Activated T-cell treated with anti-CD3 and anti-CD28 coated beads for 1 hour (primary cell): ENCODE measurements at places on chromosomes 13 and 19.

DNA sequence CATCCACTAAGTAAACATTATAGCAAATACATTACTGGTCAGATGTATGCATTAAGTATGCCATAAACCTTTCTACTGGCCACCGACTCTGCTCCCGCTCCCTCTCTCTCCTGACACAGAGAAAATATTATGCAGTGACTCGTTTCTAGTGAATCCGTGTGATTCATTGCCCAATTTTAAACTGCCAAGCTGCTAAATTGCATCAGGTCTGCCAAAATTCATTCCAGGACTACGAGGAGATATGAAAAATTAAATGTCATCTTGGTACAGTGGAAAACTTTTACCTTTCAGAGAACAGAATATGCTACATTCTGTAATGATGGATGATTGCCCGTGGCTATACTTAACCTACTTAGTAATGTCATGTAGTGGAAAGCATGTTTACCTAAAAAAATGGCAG, 368.8 kb upstream of the TSHZ3 start:
- DNase-seq, result no peak

GRCh38 chr13:110841406-110841805, 73.5 kb downstream of the ANKRD10 start:
- DNase-seq, result no peak

- DNase-seq, result no peak
Observed at GRCh38 chr19:15636026-15636425, 4.7 kb upstream of the CYP4F3 start.

- DNase-seq, result no peak
Observed at GRCh38 chr13:112346173-112346898, 29.8 kb upstream of the SPACA7 start.

DNA sequence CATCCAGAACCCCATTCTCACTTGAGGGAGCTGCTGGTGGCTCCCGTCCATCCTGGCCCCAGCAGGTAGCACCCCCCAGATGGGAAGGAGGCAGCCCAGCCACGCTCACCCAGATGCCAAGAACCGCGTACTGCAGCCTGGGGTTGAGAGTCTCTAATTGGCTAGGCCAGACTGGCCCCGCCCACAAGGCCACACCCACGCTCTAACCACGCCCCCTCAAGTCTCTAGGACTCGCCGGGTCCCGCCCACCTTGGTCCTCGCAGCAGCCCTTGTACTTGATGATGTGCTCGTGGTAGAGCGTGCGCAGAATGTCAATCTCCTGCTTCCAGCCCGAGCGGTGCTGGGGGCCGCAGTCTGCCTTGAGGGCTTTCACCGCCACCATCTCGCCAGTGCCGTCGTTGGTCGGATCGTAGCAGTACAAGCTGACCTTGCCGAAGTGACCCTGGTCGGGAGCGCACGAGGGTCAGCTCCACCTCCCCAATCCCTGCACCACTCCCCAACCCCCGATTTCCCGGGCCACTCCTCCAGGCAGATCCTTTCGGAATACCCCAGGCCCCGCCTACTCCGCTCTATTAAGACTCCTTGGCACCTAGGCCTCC, 14.5 kb upstream of the ICAM3 start:
- no peak for DNase-seq

- DNase-seq, result no peak
Observed at GRCh38 chr13:47673009-47673850, 327.8 kb downstream of the SUCLA2 start.

DNA sequence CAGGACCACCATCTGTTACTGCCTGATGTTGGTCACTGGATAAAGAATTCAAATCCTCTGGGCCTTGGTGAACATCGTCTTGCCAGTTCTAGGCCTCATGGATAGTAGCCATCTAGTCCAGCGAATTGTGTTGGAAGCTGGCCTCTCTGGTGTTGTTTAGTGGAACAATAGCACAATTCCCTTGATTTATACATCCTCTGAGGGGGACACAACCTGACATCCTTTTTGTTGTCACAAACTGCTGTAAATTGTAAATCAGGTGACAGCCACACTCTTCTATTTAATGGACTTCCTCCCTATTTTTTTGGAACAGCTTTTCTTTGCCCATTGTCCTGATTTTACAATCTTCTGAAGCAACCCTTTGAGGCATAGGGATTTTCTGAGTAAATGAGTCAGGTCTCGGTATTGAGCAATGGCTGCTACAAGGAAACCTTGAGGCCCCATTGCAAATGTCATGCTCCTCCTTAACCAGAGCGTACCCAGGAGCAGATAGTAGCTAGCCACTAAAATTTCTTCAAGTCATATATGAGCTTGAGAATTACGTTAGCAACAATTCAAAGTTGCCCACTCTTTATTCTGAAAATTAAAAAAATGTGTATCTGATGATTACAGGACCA, 263.3 kb downstream of the COG6 start:
- DNase-seq, result no peak

GRCh38 chr13:109884462-109884861, 98.1 kb upstream of the IRS2 start:
- no peak for DNase-seq

DNA sequence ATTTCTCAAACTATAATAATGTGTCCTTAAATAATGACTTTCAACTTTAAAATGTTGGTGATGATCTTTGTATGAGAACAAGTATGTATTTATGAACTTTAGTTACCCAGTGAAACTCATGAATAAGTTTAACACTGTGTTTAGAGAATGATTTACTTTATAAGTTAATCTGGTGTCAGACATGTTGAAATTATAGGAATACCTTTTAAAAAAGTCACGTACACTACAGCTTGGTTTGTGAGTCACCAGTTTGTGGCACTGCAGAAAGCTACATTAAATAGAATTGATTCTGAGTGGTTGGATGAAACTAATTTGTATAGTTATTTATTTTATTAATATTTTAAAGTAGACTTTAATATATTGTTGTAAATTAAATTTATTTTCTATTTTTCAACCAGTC, 1366.2 kb upstream of the PCDH20 start:
- DNase-seq, result no peak

- no peak for DNase-seq
Observed at GRCh38 chr13:99417201-99418102, 83.8 kb upstream of the TM9SF2 start.

- DNase-seq, result no peak
Observed at GRCh38 chr13:50766013-50766412, 77.5 kb downstream of the DLEU7 start.

DNA sequence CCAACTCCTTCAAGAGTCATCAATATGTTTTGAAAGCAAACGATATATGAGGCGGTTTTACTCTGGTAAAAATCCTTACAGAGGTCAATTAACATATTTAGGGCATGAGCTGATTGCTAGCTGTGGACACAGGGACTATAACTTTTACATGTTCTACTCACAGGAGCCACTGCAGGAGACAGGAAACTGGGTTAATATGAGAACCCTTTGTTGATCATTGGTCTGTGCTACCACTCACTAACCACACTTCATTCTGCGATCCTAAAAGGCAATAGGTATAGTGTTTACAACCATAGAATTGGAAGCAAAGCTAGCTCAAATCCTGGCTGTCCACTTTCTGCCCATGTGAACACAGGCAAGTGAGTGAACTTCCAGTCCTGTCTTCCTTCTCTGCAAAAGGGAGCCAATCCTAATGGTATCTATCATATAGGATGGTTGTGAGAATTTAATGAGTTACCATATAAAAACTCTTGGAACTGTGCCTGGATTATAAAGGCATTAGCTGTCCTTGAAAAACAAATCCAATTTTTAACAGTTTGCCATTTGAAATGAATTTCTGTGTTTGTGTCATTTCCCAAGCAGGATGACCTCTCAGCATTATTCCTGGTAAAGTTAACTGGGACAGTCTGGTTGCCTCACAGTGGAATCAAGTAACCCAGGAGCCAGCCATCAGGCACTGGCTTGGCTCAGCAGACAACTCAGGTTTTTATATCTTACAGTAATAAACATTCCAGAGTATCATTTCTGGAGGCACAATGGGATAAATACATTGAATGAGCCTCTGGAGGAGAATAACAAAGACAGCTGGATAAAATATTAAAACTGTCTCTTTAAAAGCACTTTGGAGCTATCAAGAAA, 29.8 kb upstream of the RAP2A start:
- DNase-seq, result no peak

DNA sequence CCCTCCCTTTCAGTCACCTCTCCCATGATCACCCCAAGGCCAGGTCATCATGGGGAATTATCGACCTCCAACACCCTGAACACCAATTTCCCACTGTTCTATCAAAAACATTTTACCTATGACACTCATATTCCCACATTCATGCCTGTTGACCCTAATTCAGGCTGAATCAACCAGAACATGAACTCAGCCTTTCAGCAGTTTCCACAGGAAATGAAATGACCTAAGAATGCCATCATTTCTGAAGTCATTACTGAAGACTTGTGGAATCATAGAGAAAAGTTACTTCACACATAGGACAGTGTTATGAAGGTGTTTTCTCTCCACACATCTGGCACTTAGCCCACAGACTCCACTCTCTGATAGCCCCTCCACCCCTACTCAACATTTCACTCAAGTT, 29.9 kb upstream of the FAM124A start:
- DNase-seq, result no peak

DNA sequence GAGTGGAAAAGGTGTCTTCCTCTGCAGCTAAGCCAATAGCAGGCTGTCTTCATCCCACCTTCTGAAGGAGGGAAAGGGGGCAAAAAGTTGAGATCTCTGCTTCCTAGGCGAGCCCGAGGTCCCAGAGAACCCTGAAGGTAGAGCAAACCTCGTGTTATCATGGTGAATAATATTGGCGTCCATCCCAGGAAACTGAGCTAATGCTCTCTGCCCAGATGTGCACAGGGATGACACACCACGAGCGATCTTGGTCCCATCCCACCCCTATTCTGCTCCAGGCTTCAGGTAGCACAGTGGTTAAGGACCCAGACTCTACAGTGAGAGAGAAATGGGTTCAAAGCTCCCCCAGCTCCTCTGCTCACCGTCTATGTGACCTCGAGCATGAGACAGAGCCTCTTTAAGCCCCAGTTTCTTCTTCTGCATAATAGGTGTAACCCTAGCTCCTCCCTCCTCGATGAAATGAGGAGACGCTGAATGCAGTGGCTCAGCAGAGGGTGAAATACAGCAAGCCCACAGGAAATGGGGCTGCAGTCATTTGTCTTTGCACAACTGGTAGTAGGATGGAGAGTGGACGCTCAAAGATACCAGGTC, 9.9 kb upstream of the CEACAM20 start:
- no peak for DNase-seq

DNA sequence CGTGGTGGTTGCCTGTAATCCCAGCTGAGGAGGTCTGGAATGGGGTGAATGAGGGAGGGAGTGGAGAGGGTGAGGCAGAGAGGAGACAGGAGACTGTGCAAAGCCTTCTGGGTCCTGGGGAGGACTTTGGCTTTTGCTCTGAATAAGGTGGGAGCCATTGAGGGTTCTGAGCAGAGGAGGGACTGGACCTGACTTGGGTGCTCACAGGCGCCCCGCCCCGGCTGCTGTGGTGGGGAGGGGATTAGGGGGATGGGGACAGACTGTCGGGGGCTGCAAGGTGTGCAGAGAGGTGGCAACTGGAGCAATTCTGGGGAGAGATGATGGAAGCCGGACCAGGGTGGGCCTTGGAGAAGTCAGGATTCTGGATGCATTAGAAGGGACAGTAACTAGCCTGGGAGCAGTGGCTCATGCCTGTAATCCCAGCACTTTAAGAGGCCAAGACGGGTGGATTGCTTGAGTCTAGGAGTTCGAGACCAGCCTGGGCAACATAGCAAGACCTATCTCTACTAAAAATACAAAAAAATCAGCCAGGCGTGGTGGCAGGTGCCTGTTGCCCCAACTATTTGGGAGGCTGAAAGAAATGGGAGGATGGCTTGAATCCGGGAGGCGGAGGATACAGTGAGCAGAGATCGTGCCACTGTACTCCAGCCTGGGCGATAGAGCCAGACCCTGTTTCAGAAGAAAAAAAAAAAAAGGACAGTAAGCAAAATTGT, 16.1 kb upstream of the NANOS3 start:
- DNase-seq, result no peak

- no peak for DNase-seq
Observed at GRCh38 chr19:36128392-36128736, 11.5 kb upstream of the CAPNS1 start.

DNA sequence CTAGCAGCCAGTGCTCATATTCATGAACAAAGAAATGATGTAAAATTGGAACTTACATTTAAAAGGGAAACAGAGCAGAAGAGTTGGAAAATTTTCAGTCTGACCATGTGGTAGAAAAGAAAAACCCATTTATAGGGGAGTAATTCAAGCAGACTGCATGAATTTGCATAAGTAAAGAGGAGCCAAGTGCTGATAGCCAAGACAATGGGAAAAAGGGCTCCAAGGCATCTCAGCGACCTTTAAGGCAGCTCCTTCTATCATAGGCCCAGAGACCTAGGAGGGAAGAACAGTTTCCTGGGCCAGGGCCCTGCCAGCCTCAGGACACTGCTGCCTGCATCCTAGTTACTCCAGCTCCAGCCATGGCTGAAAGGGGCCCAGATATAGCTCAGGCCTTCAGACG, 7.5 kb downstream of the DNAJC3 start:
- DNase-seq, result no peak

DNA sequence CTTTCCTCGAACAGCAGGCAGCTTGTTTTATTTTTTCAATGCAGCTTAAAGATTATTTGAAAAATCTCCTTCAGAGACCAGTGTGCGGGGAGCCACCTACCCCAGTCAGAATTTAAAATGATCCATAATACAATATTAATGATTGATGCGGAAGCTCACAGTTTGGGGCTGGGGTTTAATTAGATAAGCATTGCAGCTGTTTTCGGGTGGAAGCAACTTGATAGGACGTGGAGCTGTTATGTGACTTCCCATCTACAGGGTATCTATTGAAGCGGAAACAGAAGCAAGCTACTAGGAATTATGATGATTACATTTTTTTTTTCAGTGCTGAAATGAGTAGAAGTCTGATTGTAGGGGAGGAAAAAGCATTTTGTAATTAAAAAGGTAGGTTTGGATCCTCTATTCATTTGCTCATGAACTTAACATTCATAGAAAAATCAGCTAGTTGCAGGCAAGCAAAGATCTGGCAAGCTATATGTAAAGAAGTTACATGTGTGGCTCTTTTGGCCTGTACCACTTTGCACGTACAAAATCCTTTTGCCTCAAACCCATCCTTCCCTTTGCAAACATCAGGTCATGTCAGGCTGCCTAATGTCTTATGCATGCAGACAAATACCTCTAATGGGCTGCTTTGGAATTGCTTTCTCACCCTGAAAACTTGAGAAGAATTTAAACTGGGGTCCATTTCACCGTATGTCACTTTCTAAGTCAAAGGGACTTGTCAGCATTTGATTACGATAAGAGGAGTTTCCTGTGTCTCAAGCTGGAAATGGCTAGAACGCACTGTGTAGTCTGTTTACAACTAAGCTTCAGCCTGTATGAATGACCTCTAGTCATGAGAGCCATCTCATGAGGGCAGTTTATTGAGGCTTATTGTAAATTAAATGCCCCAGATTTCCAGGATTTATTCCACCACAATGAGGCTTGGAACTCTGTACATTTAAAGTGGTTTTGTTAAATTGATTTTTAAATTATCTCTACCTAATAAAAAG, 267.1 kb upstream of the TMTC4 start:
- DNase-seq, result no peak

GRCh38 chr19:13799669-13800068, 4.4 kb downstream of the ZSWIM4 start:
- no peak for DNase-seq

DNA sequence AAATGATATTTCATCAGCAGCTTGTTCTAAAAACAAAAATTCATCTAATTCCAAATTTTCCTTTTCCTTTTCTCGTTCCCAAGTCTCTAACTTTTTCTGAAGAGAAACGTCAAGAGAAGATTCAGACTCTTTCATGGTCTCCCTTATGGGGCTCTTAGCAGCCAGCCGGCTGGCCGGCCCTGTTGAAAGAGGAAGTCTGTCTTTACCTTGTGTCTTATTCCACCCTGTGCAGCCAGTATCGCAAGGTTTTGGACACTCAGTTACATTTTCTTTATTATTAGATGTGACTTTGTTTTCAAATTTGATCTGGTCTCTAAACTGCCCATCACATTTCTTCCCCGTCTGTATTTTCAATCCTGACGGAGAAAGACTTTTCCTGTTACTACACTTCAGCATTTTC, 142.3 kb downstream of the RNF17 start:
- no peak for DNase-seq
